Stimulated activated naive CD4-positive, alpha-beta T cell treated with Interleukin-2 at 50 U/mL for 16 hours (primary cell): ENCODE measurements at places on chromosomes 12 and 14.

- DNase-seq: no peak
Measured at GRCh38 chr12:105357162-105357691, 26.7 kb downstream of the C12orf75 start.

GRCh38 chr14:23469906-23470403, 452 bp downstream of the NGDN start:
- DNase-seq: peak; percentile 43

GRCh38 chr14:51442513-51443175, 202.6 kb downstream of the TMX1 start:
- no peak for DNase-seq

DNA sequence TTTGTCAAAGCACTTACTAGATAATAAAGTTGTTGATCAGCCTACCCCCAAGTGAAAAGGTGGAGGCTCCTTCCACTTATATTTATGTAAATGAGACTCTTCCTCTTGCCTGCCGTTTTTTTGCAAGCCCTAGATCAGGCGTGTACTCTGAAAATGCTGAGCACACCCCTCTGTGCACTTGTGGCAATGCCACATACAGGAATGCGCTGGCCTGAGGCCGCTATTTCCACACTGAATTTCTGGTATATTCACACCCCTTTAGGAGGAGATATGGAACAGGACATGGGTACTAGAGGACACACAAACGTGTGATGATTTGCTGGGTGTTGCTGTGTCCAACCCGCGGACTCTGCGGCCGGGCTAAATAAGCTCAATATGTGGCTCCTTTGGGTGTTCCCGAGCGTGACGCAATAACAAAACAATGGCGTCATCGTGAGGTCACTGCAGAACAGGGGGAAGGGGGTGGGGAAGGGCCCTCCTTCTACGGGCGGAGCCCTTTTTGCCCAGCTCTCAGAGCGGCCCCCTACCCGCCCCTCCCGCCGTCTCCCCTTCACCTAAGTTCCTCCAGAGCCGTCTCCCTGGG, 554 bp upstream of the TSPAN31 start:
- DNase-seq: peak; percentile 67

DNA sequence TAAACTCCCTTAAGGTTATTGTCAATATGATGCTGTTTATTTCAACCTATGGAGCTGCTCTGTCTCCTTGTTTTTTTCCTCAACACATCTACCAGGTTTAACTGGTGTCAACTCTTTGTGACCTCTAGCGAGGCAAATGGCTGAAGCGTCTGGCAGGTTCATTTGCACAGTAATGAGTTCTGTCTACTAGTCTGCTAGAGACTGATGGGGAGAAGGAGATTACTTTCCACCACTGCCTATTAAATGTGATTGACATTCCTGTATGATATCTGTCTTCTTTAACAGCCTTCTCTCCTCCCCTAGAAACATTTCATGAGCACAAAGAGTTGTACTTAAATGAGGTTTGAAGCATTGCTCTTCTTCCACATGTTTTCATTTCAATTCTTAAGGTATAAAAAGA, 253.7 kb downstream of the SLC6A15 start:
- no peak for DNase-seq

DNA sequence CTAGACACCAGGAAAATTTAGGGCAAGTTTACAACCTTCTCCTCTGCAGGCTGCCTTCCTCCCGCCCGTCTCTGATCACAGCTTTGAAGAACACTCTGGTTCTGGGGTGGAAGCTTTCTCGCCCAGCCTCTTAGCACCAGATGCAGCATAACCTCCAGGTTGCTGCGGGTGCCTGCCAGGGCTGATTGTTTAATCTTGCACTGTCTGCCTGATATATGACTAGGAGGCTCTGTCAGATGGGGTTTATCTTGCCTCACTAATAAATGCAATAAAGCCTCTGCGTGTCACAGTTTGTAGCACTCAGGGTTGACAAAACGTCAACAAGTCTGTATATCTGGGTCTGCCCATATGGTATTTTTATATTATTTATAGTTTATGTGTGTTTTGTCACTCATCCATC, 388.2 kb downstream of the FUT8 start:
- no peak for DNase-seq

GRCh38 chr14:35750202-35750904, 58.7 kb downstream of the RALGAPA1 start:
- DNase-seq: no peak

- no peak for DNase-seq
Measured at GRCh38 chr12:132124766-132125425, 19.2 kb downstream of the DDX51 start.

- no peak for DNase-seq
Measured at GRCh38 chr12:115632308-115632707, 645.2 kb downstream of the MED13L start.

- no peak for DNase-seq
Measured at GRCh38 chr12:105573574-105573973, 243.1 kb downstream of the C12orf75 start.

GRCh38 chr12:127295630-127296029, 971.3 kb upstream of the TMEM132C start:
- DNase-seq: no peak

- DNase-seq: no peak
Measured at GRCh38 chr12:94460616-94460959, 921 bp upstream of the CEP83 start.

GRCh38 chr12:120677765-120678473, 9.0 kb upstream of the MLEC start:
- no peak for DNase-seq

- no peak for DNase-seq
Measured at GRCh38 chr12:88266806-88267360, 124.8 kb downstream of the TMTC3 start.

DNA sequence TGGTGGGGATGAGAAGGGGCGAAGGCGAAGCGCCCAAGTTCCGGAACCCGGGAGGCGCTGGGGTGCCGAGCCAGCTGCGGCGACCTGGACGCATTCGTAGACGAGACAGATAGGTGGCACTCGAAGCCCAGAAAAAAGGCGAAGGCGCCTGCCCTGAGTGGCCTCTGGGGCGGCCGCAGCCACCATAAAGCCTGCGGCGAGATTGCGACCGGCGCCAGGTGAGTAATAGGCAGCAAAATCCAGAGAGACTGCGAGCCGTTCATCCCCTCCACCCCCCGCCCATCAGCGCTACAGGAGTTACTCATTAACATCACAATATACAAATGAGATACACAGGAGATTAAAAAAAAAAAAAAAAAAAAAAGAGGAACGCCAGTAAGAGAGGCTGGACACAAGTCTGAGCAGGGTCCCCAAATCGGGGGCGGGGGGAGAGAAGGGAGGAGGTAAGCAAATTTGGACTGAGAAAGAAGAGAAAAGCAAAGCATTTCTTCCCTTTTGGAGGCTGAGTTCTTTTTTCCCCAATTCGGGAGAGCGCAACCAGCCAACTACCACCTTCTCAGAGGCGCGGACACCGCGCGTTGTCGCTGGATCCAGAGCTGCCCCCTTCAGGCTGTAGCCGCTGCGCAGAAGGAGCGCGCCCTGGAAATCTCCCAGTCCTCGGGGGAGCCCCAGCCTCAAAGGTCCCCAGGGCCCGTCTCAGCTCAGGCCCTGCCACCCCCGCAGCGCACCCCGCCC, 15.7 kb downstream of the TBX3 start:
- DNase-seq: no peak

- DNase-seq: no peak
Measured at GRCh38 chr12:113060336-113060960, 3.9 kb downstream of the DTX1 start.

- no peak for DNase-seq
Measured at GRCh38 chr12:130603396-130603965, 112.6 kb downstream of the RIMBP2 start.

DNA sequence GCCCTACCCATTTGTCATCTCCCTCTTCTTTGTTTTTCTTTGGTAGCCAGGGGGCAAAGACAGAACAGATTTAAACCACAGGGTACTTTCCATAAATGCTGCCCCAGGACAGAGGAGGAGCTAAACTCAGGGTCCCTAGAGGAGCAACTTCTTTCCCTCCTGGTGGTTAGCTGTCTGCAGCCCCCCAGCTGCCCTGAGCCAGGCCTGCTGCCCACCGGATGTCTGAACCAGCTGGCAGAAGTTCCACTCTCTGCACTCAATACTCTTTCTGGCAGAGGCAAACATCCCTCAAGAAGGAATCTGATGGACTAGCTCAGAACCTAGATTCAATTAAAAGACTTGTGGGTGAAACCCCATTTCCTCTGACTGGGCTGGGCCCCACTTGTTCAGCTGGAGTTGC, 10.7 kb downstream of the VDR start:
- DNase-seq: no peak

- DNase-seq: no peak
Measured at GRCh38 chr12:96249196-96250118, 55.3 kb downstream of the ELK3 start.

GRCh38 chr14:73755434-73756014, 41.3 kb upstream of the PNMA1 start:
- peak; percentile 21 for DNase-seq

DNA sequence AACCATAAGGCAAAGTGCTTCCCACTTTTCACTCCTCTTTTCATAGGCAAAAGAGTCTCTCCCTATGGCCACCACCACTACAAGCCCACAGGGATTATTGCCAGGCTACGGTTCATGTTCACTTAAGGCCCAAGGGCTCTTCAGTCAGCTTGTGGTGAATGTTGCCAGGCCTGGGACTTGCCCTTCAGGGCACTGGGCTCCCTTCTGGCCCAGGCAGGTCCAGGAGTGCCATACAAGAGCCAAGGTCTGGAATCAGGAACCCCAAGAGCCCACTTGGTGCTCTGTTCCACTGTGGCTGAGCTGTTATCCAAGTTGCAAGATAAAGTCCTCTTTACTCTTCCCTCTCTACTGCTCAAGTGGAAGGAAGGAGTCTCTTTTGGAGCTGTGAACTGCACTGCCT, 307.6 kb downstream of the FUT8 start:
- DNase-seq: no peak

DNA sequence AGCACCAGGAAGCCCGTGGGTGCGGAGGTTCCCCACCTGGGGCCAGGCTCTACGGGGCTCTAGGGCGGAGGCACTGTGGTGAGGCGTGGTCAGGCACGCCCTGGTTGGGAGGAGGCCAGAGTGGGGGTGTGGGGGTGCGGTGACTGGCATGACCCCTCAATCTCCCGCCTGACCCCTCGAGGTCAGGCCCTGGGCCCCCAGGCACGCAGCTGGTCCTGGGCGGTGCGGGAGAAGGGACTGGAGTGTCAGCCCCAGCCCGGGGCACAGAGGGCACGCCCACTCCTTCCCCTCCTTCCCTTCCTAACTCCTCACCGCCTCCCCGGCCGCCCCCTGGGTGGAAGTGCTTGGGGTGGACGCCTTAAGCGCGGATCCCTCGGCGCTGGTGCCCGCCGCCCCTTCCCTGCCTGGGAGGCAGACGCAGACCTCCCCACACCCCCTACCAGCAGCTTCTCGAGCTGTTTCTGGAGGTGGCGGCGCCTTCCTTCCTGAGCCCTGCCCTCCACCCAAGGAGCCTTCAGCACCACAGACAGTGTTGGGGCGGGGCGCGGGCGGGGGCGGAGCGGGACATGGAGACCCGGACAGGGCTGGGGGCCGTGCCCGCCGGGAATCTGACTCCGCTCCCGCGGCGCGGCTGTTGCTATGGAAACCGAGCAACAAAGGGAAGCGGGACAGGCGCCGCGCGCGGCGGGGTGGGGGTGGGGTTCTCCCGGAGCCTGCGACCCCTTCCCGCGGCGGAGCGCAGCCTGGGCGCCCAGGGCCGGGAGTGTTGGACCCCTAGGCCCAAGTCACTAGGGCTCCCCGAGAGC, 741 bp upstream of the CRIP2 start:
- DNase-seq: peak; percentile 76

GRCh38 chr14:64504897-64505794, 576 bp downstream of the ZBTB1 start:
- peak; percentile 82 for DNase-seq

DNA sequence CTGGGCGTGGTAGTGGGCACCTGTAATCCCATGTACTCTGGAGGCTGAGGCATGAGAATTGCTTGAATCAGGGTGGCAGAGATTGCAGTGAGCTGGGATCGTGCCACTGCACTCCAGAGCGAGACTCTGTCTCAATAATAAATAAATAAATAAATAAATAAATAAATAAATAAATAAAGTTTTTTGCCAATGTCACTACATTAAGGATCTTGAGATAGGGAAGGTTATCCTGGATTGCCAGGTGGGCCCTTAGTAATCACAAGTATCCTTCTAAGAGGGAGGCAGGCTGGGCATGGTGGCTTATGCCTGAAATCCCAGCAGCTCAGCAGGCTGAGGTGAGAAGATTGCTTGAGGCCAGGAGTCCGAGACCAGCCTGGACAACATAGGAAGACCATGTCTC, 4.5 kb upstream of the FBXW8 start:
- no peak for DNase-seq

DNA sequence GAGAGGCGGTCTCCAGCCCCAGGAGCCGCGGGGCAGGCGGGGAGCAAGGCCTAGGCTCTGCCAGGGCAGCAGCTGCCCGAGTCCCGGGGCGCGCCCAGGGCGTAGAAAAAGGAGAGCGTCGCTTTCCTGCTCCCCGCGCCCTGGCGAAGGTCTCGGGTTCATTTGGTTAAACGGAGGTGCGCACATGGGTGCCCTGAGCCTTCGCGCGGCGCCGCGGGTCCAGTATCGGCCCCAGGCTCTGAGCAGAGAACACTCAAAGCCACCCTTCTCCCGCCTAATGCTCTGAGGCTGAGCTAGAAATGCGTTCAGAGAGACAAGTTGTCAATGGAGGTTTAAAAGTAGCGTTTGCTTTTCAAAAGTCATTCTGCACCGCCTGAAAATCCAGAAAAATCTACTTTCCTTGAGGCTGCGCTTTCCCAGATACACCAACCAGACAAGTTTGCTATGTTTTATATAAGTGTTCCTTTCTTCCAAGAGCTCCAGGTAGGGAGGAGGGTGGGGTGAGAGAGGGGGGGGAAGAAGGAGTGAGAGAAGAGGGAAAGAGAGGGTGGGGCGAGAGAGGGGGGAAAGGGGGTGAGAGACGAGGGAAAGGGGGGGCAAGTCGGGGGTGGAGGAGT, 1.5 kb downstream of the TMEM132C start:
- DNase-seq: no peak

GRCh38 chr14:75983019-75983358, 1.2 kb upstream of the TGFB3 start:
- DNase-seq: no peak

DNA sequence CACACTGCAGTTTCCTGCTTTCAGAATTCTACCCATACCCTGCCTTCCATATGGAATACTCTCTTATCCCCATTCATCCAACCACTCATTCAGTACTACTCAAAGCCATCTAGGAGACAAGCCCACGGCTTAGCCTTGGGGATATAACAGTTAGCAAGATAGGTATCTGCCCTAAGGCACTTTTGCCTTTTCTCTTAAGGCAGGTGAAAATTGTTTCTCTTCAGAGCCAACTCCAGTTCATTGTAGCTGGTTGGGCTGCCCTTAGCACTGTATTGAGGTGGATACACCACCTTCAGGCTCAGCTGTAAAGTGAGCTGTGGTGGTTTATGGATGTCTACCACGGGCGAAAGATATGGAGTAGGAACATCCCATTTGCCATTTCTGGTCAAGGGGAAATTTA, 729.7 kb upstream of the TBX3 start:
- DNase-seq: no peak
